Myocyte (in vitro differentiated cells): ENCODE measurements at places on chromosomes 2 and 18.
A peak's percentile ranks its signal among the peaks of the same experiment; 100 is the strongest.

DNA sequence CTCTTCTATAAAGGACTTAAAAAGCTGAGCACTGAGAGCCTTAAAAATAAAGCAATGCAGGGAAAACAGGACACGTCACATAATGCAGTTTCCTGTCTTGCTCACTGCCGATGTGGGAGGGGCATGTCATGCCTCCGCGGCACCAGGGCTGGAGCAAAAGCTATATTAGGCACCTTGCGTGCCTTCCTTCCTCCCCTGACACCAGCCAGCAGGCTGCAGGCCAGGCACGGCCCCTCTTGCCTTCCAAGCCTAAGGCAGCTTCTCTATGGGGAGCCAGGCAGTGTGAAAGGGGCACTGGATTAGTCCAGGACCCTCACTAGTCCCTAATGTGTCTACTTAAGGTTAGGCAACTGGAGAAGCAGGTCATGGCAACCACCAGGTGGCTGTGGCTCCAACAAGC lies 26.3 kb downstream of the MRPL35 start:
- no peak for DNase-seq

DNA sequence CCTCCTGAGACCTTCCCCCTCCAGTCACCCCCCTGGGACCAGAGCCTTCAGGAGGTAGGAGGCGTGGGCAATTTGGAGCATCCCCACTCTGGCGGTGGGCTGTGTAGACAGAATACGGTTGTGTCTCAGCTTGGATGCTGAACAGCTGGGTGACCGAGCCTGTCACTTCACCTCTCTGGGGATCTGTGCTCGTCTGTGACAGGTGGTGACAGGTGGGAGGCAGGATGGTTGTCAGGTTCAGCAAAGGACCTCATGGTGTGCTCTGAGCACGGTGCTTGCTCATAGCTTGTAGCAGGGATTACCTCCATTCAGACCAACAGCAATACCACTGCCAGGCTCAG lies 186.5 kb upstream of the HS6ST1 start:
- no peak for DNase-seq

DNA sequence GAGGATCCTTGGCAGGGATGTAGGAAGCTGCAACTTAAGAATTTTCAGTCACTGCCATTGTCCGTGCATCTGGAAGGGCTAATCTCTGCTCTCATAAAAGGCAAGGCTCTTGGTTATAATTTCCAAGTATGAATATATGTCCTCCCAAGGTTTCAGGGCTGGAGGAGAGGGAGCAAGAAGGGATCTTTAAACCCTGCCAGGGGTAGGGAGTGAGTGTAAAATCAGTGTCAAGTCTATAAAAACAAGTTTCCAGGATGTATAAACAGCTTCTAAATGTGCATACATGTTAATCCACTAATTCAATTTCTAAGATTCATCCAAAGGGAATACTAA lies 110.2 kb upstream of the CYRIA start:
- DNase-seq, result no peak

GRCh38 chr2:131032393-131032836 lies 60.8 kb downstream of the FAM168B start:
- no peak for DNase-seq

- DNase-seq, result no peak
Measured at GRCh38 chr2:110220190-110220564, 7.8 kb upstream of the MTLN start.

DNA sequence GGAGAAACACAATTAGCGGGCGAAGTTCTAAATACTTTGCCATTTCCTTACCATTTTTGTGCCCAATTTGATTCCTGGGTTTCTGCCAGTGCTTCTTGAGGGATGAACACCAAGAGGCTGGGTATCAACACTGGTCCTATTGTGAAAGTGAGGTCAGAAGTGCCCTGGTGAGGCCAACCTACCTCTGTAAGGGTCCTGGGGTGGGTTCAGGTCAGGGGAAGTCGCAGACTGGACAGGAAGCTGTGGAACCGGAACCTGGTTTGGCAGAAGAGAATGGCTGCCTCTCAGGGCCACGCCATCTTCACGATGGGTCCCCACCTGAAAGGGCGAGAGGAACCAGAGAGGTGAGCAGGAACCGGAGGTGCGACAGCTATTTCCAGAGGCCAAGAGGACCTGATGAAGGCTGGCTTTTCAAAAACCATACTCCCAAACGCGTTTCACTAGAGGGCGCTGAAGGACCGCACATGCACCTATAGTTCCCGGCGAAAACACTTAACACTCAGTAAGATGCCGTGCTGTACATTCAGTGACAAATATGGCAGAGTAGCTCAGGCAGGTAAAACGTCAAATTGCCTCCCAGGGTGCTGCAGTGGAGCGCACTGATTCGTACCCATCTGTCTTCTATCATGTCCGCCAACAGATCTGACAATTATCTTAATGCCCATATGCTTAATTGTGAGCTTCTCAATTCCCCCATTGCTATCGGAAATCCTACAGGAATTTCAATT lies 275.3 kb upstream of the CCDC68 start:
- DNase-seq, result peak; percentile 78

- DNase-seq, result peak; percentile 54
Measured at GRCh38 chr18:3688690-3689089, 238.7 kb downstream of the TGIF1 start.

GRCh38 chr2:203579730-203580129 lies 44.6 kb upstream of the RAPH1 start:
- DNase-seq, result no peak

GRCh38 chr2:176114120-176114929 lies 2.3 kb upstream of the HOXD10 start:
- DNase-seq, result peak; percentile 9

DNA sequence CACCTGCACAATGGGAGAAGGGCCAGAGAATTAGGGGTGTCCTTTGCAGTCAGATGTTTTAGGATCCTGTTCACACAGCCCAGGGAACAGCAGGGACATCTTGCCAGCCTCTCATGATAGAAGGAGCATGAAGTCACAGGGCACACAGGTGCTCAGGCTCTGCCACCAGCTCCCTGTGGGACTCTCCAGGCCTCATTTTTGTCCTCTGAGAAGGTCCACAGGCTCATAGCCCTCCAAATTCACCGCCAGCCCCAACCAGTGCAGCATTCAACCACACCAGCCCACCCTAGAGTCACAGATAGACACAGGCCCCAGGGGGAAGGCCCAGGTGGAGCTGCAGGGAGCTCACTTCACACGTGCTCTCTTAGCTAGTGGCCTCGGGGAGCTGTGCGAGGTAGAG lies 391.7 kb downstream of the TNS1 start:
- no peak for DNase-seq

- DNase-seq, result no peak
Measured at GRCh38 chr2:15653806-15654726, 62.4 kb downstream of the DDX1 start.

DNA sequence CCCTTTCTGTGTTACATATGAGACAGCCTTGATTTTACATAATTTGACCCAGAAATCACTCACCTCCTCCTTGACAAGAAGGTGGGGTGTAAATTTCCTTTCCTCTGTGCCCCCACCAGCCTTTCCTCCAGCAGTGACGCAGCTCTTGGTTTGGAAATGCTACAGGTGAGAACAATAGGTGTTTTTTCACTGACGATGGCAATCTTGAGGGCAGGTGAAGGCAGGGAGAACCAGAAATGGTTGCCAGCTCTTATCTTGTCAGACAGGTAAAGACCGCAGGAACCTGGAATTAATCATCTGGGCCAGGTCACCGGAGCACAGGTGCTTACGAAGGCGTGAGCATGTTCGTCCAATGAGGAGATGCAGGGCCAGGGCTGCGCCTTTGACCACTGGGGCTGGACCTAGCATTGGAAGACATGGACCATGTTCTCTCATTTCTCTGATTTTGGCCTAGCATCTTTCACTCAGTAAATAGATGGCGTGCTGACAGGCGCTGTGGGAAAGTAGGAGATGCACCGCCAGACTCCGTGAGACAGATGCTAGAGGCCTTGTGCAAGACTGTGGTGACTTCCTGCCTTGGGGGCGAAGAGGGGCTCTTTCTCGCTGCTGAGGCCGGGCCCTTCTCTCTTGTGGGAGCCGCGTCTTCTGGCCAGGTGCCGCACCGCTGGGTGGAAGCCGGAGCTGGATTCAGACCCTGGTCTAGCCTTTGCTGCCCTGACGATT lies 4.0 kb downstream of the CIDEA start:
- DNase-seq, result no peak

GRCh38 chr2:12930391-12930790 lies 213.7 kb downstream of the TRIB2 start:
- no peak for DNase-seq

- DNase-seq, result peak; percentile 47
Measured at GRCh38 chr2:54572262-54572635, 116.1 kb downstream of the SPTBN1 start.
